ENCODE measurements at places on chromosomes 4 and X.

DNA sequence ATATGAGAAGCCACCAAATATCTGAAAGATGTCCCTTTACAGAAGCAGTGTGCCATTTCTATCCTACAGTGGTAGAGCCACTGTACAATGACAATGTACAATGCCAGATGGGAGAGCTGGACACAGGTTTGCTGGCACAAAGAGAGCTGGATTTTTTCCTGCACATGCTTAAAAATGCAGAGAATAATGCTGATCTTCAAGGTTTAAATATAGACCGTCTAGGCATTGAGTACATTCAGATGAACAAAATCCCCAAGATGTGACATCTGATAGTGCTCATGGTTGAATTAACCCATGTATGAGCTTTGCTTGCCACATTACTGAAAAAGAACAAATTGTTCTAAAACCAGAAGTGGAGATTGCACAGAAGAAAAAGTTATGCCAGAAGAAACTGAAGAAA, 11.7 kb downstream of the ADGRL3 start:
- DNase-seq: no peak

DNA sequence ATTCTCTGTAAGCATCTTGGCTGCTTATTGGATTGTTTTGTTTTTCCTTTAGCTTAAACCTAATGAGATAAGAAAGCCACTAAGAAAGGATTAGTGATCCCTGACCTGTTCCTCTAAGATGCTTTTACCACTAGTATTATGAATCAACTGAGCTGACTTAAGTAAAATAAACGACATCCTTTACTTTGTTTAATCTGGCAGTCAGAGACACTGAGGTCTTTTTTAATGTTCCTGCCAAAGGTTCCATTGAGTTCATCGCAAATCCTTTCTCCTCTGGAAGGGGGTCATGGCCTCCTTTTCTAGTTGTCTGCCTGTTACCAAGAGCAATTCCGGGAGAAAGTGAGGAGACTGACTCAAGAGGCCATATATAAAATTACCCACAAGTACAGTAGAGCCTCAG, 1038.3 kb upstream of the SLIT2 start:
- no peak for DNase-seq

DNA sequence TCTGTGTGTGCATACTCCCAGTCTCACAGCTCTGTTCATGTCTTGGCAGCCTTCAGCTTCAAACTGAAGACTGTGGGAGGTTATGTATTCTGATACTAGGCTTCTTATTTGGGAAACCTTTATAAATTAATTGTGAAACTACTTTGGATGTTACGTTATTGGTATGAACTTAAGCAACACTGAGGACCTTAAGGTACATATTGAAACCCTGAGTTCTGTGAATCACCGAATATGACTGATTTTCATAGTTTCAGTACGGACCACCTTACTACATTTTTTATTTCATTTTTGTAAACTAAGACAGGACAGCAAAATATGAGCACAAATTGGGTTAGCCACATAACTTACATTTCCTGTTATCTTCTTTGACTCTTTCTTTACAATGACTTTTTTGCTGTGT, 498.4 kb downstream of the PDGFC start:
- DNase-seq: no peak

DNA sequence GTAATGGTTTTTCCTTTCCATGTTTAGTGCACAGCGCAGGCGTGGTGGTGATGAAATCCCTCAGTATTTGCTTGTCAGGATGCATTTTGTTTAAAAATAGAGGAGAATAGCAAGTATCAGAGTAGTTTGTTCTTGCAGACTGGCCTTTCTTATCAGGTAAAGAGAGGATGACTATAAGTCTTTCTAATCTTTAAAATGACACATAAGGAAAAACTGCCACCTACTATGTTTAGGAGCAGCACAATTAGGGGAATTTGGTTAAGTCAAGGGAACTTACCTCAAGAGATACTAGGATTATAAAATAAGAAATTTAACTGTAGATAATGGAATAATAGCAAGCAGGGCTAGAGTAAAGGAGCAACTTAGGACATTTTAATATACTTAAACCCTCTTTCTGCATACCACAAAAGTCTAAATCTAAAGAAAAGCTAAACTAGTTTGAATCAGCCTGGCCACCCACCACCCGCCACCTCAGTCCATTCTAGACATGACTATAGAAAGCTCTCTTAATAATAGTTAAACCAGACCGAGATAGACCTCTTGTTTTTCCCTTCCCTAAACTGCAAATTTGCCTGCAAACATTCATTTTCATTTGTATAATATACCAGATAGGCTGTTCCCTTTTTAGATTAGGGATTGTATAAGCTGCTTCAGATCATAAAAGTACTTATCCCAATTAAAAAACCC, 62.0 kb downstream of the APOOL start:
- DNase-seq: no peak

- DNase-seq: no peak
These were observed 25.2 kb downstream of the ARX start for GRCh38 chrX:24990535-24990934.

GRCh38 chrX:17414839-17415238, 39.8 kb downstream of the NHS start:
- DNase-seq: no peak

DNA sequence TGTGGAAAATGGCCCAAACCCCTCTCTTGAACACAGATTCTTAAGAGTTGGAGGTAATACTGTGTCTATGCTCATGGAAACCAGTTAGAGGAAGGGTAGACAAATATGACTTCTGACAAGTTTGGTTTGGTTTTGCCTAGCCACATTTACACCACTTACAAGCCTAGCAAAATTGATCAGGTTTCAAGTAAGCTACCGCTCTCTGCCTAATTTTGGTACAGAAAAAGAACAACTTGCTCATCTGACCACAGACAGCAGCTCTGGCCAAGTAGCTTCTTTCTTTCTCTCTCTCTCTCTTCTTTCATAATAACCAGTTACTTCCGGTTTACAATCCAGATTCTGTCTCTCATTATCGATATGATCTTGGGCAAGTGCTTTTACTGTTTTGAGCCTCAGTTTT, 260.0 kb downstream of the GLUD2 start:
- peak; percentile 40 for DNase-seq

GRCh38 chr4:26030260-26030667, 116.2 kb downstream of the SMIM20 start:
- DNase-seq: no peak

- DNase-seq: no peak
These were observed 45.0 kb upstream of the LEF1 start for GRCh38 chr4:108213723-108214122.

DNA sequence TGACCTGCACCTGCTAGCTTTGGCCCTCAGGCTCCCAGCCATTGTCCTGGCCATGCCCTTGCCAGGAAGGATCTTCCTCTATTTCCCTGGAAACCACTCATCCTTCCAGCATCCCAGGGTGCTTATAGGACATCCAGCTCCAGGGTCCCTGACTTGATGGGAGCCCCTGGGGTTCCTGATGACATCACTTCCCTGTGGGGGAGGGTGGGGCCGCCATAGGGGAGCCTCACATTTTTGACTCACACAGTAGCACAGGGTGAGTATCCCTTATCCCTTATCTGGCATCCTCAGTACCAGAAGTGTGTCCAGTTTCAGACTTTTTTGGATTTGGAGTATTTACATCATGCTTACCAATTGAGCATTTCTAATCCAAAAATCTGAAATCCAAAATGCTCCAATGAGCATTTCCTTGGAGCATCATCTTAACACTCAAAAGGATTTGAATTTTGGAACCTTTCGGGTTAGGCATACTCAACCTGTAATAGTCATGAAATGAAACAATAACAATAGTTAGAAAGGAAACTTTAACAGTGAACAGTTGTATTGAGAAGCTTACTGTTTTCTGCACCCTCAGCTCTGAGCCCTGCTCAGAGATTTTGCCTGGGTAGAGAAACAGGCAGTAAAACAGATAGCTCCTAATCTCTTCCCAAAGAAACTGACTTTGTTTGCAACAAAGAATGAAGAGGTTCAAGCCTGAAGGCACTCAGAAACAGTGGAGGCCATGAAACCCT, 22.1 kb downstream of the TNIP2 start:
- no peak for DNase-seq

DNA sequence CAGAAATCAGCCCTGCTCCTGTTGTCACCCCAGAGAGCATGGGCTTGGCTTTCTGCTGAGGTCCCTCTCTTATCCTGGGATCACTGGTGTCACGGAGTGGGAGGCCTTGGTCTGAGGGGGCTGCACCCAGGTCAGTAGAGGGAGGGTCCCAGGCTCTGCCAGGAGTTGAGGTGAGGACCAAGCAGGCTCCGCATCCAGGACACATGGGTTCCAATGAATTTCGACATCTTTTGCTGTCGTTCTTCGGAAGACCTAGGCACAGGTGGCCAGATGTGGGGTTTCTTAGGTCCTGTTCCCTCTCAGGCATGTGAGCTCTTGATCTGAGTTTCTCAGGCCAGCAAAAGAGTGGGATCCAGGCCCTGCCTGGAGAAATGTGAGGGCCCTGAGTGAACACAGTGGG, 10.0 kb downstream of the MAGEA4 start:
- DNase-seq: no peak

DNA sequence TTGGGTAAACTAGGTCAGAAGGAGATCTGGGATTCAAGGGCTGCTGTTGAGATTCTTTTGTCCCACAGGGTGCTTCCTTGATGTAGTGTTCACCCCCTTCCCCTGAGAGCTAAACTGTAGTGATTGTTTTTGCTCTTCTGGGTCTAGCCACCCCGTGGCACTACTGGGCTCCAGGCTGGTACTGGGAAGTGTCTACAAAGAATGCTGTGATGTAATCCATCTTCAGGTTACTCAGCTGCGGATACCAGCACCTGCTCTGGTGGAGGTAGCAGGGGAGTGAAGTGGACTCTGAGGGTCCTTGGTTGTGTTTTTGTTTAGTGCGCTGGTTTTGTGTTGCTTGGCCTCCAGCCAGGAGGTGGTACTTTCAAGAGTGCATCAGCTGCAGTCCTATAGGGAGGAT, 365.5 kb downstream of the ZNF674 start:
- no peak for DNase-seq

DNA sequence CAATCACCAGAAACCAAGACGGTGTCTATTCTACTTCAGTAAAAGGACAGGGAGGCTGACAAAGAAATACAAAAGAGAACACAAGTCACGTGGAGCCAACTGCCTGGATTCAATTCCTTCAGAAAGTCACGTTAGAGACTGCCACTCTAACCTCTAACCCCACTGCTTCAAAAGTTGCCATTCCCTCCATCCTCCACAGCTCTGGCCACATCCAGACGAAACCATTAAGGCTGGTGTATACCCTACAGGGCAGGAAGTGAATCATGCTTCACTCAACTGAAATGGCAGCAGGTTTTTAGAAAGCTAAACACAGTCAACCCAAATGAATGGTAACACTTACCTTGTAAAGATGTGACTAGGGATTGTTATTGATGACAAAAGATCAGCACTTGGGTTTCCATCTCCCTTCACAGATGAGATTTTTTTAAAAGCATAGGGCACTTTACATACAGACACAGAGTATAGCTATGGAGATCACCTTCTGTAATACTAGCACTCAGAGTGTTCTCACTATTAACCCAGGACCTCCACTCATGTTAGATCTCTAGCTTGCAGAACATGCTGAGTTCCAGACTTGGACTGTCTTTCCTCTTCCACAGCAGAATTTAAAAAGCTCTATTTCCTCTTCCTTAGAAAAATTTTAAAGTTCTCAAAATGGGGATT, 37.4 kb downstream of the MAML3 start:
- DNase-seq: peak; percentile 80

DNA sequence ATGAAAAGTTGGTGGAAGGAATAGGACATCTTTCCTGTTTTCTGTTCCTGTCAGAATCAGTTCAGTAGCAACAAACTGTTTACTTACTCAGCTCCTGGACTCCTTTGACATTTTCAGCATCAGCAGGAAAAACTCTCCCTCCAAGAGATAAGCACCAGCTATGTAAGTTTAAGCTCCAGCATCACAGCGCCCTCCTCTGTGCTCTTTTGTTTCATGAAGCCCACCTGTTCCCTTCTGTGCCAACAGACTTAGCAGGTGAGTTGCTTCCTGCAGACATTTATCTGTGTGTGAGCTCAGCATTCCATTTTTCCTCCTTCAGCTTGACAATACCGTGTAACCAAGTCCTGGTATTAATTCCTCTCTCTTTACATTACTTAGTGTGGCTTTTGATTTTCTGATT, 644.1 kb upstream of the AGA start:
- no peak for DNase-seq
